Cardiac fibroblast (primary cell): ENCODE measurements at places on chromosomes 5 and 9.

DNA sequence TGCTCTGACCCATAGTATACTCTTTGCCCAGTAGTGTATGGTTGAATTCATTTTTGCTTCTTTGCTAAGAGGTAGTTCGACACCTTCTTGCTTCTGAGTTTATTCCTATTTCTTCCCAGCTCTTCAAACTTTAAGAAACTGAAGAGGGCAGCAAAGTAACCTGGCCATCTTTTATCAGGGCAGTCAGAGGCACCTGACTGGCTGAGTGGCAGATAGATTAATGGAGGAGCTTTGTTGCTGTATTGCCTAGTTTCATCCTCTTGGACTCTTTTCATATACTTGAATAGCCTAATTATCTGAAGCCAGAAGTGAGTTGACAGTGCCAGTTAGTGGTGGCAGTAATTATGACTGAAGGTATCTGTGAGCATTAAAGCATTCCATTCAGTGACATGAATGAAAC, 82.5 kb downstream of the UHRF2 start:
- DNase-seq = no peak

GRCh38 chr5:137316346-137316736, 182.8 kb downstream of the SPOCK1 start:
- peak; percentile 64 for DNase-seq

GRCh38 chr5:54088081-54088480, 222.3 kb downstream of the ARL15 start:
- peak; percentile 49 for DNase-seq

- DNase-seq = peak; percentile 16
Measured at GRCh38 chr5:138610415-138610917, 35.3 kb upstream of the HSPA9 start.

GRCh38 chr9:91886414-91887076, 63.5 kb downstream of the ROR2 start:
- DNase-seq = no peak

GRCh38 chr9:38094165-38094564, 25.1 kb upstream of the SHB start:
- DNase-seq = no peak

DNA sequence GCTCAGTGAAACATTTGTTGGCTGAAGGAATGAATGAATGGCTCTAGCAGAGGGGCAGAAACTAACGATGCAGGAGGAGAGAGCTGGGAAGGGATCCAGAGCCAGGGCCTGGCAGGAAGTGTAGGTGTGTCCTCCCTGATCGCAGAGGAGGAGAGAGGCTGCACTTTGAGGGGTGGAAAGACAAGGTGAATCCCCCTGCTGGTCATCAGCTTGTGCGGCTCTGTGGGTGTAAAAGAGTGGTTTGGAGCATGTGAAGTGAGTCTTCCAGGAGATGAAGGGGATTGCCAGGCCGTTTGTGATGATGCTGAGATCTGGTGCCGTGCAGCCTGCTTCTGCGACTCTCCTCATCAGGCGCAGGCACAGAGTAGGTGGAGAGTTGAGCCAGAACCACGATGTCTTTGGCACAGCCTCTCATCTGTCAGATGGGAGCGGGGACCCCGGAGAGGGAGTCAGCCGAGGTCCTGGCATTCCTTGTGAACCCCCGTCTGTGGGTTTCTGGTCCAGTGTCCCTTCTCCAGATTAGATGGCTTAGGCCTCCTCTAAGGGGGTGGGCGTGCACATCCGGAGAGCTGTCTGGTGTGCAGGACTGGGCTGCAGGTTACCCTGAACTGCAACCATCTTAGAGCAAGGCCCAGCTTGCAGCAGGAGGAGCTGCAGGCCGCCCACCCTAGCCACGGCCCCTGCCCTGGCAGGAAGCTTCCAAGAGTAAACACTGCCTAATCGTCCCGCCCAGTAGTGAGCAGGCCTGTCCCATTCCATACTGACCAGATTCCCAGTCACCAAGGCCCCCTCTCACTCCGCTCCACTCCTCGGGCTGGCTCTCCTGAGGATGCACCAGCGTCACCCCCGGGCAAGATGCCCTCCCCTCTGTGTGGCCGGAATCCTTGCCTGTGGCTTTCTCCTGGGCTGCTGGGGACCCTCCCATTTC, at the start of gene ADAMTS13:
Gene ADAMTS13, plus strand, starts transcription at position 753 of the 928 bp plus-strand sequence. Its CDS starts 77 bp downstream, at position 830.
- DNase-seq = no peak

GRCh38 chr9:89654025-89654662, 49.3 kb downstream of the GADD45G start:
- no peak for DNase-seq

GRCh38 chr5:128645581-128645980, 107.5 kb upstream of the FBN2 start:
- DNase-seq = peak; percentile 10

DNA sequence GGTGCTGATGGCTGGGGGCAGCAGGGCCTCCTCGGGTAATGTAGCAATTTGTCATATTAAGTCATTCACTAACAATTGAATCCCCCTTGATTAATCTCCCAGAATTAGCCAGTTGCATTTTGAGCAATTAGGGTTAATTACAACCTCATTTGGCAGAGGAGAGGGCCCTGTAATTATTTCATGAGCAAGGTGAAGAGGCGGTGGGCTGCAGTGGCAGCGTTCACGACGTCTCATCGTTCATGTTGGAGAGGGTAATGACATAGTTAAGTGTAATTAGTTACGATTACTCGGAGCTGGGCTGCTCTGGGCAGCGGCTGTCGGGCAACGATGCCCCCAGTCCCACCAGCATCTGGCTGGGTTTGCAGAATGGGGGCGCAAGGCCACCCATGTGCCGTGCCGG, 46.0 kb downstream of the NEK6 start:
- no peak for DNase-seq

- no peak for DNase-seq
Measured at GRCh38 chr9:4243113-4243512, 56.8 kb downstream of the GLIS3 start.

DNA sequence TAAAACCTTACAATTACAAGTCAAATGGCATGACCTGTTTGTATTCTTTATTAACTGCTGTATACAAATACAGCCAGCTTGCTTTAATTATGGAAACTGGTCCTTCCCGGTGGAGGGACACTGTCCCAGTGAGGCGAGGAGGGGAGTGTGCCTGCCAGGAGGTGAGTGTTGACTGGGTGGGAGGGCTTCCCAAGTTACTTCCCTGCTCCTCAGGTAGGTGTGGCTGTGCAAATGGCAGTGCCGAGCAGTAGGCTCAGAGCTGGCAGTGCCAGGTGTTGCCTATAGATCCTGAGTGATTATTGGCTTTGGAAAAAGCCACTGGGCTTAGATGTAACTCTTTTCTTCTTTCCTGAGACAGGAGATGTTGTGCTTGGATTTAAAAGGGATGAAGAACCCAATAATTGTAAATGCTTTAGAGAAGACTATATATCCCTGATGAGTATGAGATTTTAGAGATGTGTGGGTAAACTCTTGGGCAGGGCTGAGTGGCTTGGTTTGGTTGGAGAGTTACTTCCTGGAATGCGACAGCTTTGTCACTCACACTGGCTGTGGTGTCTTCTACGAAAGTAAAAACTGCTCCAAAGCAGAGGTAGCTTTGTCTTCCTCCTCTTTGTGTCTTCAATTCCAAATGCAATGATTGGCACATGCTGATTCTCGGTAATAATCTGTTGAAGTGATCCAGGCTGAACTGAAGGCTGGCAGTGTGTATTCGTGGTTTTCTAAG, 43.7 kb downstream of the GLRX start:
- no peak for DNase-seq

DNA sequence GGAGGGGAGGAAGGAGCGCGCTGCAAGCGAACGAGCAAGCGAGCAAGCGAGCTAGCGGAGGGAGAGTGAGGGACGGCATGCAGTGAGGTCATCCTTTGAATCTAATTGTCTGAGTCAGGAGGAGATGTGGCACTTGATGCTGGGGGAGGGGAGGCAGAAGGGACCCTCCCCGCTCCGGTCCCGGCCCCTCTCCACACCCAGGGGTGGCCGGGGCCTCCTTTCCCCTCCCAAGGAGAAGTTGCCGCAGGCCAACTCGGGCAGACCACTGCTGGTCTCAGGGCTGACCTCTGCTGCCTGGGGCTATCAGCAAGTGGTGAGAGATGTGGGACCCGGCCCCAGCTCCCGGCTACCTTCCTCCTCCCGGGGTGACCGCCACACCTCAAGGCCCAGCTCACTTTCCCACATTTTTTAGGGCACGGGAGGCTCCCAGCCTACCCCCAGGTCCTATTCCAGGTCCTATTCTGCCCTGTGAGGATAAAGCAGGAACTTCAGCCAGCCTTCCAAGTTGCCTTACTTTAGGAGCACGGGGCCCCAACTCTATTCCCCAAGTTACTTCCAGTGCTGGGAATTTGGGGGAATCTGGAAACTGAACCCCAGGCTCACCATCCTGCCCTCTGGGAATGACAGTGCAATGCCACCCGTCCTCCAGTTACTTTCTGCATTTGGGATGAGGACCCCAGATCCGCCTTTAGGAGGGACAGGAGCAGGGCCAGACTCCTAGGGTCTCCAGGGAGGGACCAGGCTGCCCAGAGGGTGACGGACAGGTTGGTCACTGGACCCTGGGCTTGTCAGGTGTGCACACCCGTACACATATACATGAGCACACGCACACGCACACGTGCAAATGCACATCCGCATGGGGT, 11.1 kb downstream of the CNTFR start:
- peak; percentile 53 for DNase-seq
